ENCODE measurements at places on chromosomes 13 and 19.

- DNase-seq, result no peak
These were observed 25.1 kb downstream of the SIPA1L3 start for GRCh38 chr19:37931881-37932655.

DNA sequence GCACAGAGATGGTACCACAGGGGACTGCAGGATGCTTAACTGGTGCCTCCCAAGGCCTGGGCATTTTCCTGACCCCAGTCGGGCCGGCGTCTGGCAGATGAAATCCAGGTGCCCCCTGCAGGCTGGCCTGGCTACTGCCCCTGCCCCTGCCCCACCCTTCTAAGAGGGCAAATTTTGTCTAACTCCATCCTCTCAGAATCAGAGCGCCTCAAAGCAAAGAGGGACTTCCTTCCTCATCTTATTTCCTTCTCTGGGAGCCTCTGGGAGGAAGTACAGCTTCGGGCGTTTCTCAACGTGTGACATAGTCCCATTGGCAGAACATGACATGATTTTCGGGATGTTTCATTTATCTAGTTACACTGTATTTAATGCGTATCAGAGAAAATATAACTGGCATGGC is 2.7 kb downstream of the PRKACA start:
- peak; percentile 74 for DNase-seq

- DNase-seq, result no peak
These were observed 9.4 kb downstream of the POLRMT start for GRCh38 chr19:623974-624373.

GRCh38 chr19:5627395-5627904 is 4.6 kb downstream of the SAFB start:
- no peak for DNase-seq

GRCh38 chr19:41887711-41888382 is 4.9 kb downstream of the ARHGEF1 start:
- DNase-seq, result peak; percentile 66

- no peak for DNase-seq
These were observed 204.6 kb upstream of the TSHZ3 start for GRCh38 chr19:31553846-31554215.

GRCh38 chr19:56253737-56254136 is 18.8 kb upstream of the EDDM13 start:
- DNase-seq, result no peak

DNA sequence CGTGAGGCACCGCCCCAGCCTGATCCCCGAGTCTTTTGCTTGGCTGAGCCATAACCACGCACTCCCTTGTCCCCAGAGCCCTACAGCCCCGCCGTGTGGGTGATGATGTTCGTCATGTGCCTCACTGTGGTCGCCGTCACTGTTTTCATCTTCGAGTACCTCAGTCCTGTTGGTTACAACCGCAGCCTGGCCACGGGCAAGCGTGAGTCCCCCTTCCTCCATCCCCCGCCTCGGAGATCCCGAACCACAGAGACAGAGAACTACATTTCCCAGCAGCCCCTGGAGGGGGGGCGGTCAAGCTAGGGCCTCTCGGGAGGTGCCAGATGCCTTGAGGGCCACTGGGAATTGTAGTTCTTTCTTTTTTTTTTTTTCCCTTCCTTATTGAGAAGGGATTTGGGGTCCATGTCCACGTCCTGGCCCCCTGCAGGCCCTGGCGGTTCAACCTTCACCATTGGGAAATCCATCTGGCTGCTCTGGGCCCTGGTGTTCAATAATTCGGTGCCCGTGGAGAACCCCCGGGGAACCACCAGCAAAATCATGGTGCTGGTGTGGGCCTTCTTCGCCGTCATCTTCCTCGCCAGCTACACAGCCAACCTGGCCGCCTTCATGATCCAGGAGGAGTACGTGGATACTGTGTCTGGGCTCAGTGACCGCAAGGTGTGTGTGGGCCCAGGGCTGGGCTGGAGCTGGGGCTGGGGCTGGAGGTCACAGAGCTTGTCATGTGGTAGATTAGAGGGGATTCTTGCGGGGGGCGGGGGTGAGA is 25.9 kb downstream of the GRIN2D start:
- DNase-seq, result peak; percentile 88
